ENCODE measurements at places on chromosomes 2 and 18.

- no peak for DNase-seq
Observed at GRCh38 chr2:96804986-96805385, 11.1 kb upstream of the CNNM3 start.

DNA sequence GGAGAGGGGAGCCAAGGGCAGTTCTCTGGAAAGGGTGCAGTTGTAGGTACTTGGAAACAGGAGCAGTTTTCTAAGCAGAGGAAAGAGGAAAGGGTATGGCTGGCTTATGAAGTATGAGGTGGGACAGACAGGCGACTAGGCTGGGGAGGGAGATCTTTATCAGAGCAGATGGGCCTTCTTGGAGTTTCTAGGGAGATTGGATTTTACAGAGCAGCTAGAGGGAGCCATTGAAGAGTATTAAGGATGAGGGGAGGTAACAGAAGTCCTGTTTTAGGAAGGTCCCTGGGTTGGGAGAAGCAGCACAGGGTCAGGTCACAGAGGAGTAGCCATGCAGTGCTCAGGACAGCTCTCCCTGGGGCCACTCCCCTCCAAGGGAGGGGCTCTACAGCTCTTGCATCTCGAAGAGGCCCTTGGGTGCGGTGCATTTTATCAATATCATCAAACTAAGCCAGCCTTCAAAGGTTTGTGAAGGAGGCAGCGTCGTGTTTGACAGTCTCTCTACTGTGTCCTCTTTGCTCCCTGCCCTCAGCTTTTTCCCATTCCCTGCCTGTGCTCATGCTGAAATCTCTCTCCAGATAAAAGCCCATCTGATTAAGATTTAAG lies 154.3 kb downstream of the SETBP1 start:
- no peak for DNase-seq

DNA sequence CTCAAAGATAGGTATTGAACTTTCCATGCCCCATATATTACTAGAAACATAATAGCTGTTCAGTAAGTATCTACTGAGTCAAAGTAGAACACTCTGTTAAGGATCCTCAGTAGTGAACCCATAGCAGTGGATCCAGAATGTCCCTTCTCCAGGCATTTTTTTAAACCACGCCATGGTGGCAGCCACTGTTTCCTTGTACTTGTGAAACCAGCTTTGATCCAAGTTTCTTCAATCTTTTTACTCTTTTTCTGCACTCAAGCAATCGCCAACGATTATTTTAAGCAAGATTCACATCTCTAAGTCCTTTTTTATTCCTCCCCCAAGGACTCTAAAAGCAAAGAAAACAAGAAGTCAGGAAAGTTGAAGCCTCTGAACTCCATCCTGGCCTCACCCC lies 291.2 kb upstream of the SLC14A2 start:
- DNase-seq = no peak

DNA sequence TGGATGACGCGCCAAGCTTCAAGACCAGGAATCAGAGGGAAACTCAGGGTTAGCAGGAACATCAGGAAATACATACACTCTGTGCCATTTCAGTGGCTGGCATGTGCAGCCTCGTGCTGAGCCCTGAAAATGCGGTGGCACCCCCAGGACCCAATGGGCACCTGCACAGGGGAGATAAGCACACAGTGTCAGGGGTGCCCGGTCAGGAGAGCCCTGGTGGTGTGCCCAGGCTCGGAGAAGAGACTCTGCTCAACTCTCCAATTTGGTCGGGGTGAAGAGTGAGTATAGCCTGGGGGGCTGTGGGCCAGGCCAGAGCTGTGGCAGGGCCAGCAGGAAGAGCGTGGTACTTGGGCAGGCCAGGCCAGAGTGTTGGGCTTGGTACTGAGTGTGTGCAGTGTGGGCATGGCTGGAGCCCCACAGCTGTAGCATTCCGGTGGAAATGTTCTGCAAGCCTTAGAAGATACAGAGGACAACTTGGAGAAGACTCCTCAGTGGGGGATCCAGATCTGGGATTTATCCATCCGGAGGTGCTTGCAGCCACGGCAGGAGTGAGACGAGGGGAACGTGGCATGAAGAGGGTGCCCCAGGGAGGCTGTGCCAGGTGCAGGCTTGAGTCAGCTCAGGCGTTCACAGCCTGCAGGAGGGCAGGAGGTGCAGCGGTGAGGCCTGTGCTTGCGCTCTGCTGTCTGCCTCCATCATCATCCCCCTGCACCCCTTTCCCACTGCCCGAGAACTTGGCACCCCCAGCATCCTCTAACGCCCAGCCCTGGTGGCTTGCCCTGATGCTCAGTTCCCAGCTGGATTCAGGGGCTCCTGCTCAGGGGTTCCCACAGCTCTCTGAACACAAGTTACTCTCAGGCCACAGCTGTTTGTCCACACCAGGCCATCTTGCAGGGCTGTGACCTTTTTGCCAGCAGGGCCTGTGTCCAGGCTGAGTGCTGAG lies 451.7 kb upstream of the HS6ST1 start:
- no peak for DNase-seq

DNA sequence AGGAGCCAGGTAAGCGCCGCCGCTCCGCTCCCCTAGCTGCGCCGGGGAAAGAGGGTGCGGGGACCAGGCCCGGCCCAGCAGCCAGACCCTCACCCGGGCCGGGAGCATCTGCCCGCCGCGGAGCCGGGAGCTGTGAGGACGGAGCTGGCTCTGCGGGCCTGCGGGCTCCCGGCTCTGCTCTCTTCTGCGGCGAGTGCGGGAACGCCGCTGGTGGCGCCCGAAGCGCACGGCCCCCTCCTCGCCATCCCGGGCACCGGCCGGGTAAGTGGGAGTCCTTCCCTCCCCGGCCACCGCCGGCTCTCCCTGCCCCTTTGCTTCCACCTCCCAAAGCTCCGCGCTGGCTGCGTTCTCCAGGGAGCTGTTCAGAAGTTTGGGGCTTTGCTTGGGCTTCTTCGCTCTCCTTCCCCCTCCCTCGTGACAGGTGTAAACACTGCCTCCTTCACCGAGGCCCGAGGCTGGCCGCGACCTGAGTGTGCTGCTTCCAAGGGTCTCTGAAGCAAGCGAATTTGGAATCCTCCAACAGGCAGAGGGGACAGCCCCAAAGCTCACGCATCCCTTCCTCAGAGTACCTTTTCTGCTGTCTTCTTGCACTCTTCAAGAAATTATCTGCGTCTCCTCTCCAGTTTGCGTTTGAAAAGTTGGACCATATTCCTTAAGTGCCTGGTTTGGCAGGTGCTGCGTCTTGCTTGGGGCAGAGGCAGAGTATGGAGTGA lies 632 bp downstream of the AFTPH start:
- no peak for DNase-seq

GRCh38 chr18:26993568-26993967 lies 128.1 kb upstream of the AQP4 start:
- no peak for DNase-seq

GRCh38 chr2:86360776-86361175 lies 23.4 kb upstream of the REEP1 start:
- no peak for DNase-seq

DNA sequence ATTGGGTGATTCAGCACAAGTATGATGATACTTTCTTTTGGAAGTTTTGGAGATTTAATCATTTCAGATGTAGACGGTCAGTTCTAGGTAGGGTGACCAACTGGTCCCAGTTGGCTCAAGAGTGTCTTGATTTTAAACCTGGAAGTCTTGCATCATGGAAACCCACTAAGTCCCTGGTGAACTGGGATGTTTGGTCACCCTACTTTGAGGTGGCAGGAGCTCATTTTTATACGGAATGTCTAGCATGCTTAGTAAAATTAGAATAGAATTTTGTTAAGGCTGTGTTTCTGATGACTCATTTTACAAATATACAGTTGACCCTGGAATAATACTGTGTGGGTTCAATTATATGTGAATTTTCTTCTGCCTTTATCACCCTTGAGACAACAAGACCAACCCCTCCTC lies 61.5 kb upstream of the DOCK10 start:
- DNase-seq = no peak

- no peak for DNase-seq
Observed at GRCh38 chr2:171655586-171655985, 31.7 kb upstream of the DYNC1I2 start.

DNA sequence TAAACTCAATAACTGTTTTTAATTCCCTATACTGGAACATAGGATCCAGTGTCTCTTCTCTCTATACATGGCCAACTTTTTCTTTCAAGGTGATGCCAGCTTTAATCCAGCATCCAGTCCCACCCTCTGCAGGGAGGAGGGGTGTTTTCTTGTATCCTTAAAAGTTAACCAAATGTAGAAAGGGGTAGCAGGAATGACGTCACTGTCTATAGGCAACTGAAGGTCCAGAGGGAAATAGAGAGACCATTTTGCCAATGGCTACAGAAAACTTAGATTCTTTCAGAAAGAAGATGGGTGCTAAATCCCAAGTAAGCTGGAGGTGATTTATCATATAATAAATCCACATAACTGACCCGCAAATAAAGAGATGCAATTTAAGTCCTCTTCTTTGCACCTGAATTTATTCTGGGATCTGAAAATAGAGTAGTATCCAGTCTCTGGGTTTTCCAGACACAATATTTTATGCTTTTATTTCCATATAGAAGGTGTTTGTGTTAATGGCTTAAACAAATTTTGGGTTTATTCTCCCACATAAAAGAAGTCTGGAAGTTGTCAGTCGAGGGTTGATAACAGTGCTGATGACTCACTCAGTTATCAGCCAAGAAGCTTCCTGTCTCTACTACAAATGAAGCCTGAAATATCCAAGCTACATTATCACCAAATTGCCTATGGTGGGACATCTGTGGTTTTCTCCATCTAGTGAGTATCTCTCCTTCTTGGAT lies 5.7 kb upstream of the DNER start:
- DNase-seq = no peak

Data from activated T-helper 1 cell treated with anti-CD3 and anti-CD28 coated beads, Interleukin-2, amount 50 U/mL, for 16 hours (primary cell).